Activated T-cell treated with anti-CD3 and anti-CD28 coated beads for 48 hours (primary cell): ENCODE measurements at places on chromosomes 2 and 18.

- DNase-seq, result no peak
These were observed 132.1 kb downstream of the TCF4 start for GRCh38 chr18:55455938-55456337.

- DNase-seq, result no peak
These were observed 224.5 kb downstream of the CYP26B1 start for GRCh38 chr2:71923143-71923525.

- DNase-seq, result no peak
These were observed 593.3 kb upstream of the FANCL start for GRCh38 chr2:58834404-58834803.

GRCh38 chr18:80112624-80113248, 3.7 kb downstream of the ADNP2 start:
- no peak for DNase-seq

GRCh38 chr18:13895505-13896033, 19.8 kb downstream of the MC2R start:
- no peak for DNase-seq

DNA sequence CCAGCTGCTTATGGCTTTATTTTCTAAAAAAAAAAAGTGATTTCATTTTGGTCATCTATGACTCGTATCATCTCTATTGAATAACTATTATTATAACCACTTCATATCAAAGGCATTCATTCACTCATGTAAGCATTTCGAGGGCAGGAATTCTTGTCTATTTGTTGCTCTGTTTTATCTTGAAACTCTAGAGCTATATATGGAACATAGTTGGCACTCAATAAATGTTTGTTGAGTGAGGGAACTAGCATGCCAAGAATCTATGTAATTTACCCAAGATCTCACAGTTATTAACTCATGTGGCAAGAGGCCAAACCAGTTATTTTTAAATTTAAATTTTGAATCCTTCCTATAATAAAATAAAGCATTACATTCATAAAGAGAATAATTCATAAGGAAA, 470.1 kb downstream of the TMX3 start:
- no peak for DNase-seq
